ENCODE measurements at places on chromosomes 13 and 19.

- no peak for DNase-seq
Observed at GRCh38 chr19:55118401-55118991, 1.1 kb upstream of the PPP1R12C start.

- DNase-seq = no peak
Observed at GRCh38 chr13:99151516-99151915, 49.1 kb upstream of the UBAC2 start.

DNA sequence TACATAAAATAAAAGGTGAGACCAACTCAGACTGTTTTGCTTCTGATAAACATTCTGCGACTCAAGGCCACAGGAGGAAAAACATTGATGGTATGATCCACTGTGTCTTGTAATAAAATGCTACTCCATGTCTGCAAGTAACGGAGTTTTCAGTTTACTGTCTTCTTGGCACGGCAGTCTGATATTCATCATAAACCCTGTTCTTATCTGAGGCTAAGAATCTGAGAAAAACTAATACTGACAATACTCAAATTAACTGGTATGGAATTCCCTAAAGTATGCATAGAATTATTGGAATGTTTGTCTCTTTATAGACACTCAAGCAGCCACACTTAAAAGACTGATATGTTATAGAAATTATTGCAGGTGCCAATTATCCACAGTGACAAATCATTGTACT, 125.5 kb downstream of the TBC1D4 start:
- DNase-seq = no peak

GRCh38 chr19:18742838-18743783, 48.0 kb downstream of the COMP start:
- DNase-seq = no peak

- no peak for DNase-seq
Observed at GRCh38 chr13:58056426-58056825, 424.9 kb downstream of the PCDH17 start.

GRCh38 chr19:12665671-12666264, 774 bp downstream of the MAN2B1 start:
- DNase-seq = no peak

DNA sequence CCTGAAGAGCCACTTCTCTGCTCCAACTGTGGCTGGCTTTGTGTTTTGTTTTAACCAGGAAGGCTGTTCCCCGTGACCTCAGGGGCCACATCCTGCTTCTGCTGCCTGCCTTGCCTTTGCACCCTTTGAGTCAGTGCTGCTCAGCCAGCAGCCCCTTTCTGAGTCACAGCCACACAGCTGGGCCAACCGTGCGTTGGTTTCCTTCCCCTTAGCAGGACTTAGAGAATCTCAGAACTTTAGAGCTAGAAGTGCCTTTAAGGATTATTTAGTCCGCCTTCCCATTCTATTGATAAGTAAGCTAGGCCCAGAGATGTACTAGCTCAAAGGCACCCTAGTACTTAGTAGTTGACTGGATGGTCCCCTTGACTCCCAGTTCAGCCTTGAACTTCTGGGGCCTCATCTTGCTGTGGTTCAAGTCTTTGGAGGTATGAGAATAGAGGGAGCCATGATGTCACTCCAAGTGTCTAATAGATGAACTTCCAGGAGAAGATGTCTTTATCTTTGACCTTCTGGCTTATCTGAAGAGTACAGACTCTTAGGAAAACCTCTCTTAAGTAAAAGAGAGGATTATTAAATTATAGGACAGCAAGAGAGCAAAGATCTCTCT, 8.0 kb downstream of the RGCC start:
- DNase-seq = no peak

DNA sequence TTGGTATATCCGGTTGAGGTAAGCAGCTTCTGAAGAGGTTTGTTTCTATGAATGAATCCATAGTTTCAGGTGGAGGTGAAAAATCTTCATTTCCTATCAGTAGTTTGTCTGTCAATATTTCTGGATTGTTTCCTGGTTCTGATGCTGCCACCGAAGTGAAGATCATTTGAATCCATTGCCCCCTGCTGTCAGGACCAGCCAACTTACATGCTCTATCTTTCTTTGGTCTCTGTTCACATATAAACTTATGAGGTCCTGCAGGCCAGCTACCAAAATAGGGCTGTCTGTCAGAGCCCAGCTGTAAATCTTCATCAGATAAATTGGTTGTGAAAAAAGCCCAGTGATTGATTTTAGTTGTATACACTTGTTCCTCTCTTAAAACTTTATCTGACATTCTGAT, 15.2 kb upstream of the N4BP2L1 start:
- peak; percentile 46 for DNase-seq

DNA sequence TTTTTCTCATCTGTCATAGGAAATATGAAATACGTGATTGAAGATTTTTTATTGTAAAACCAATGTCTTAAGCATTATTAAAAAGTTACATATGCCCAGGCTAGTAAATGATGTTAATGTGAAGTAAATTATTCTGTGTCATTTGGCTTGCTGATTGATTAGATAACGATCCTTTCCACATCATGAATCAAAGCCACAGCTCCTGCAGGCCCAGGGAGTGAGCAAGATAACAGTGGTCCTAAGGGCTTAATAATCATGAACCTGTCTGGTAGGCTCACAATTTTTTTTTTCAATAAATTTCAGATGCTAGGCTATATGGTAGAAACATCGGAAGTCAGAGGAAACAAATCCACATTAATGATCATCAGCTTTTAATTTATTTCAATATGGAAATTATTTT, 269.0 kb upstream of the SLC10A2 start:
- DNase-seq = no peak

GRCh38 chr13:74110053-74110452, 24.2 kb downstream of the KLF12 start:
- DNase-seq = no peak

DNA sequence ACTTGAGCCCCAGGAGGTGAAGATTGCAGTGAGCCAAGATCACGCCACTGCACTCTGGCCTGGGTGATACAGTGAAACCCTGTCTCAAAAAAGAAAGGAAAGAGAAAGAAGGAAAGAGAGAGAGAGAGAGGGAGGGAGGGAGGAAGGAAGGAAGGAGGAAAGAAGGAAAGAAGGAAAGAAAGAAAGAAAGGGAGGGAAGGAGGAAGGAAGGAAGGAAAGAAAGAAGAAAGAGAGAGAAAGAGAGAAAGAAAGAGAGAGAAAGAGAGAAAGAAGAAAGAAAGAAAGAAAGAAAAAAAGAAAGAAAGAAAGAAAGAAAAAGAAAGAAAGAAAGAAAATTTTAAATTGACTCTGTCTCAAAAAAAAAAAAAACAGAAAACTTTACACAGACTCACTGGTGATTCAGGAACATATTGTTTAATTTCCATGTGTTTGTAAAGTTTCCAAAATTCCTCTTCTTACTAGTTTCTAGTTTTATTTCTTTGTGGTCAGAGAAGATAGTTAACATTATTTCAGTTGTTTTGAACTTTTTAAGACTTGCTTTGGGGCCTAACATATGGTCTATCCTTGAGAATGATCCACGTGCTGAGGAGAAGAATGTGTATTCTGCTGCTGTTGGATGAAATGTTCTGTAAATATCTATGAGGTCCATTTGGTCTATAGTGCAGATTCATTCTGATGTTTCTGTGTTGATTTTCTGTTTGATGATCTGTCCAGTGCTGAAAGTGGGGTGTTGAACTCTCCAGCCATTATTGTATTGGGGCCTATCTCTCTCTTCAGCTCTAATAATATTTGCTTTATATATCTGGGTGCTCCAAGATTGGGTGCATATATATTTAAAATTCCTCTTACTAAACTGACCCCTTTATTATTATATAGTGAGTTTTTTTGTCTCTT, 204.4 kb upstream of the SERP2 start:
- no peak for DNase-seq

- DNase-seq = no peak
Observed at GRCh38 chr13:26656919-26657318, 99.4 kb downstream of the WASF3 start.

Measured in GM19239 (cell line).